GM23338 (cell line): ENCODE measurements at places on chromosomes 6 and 20.

DNA sequence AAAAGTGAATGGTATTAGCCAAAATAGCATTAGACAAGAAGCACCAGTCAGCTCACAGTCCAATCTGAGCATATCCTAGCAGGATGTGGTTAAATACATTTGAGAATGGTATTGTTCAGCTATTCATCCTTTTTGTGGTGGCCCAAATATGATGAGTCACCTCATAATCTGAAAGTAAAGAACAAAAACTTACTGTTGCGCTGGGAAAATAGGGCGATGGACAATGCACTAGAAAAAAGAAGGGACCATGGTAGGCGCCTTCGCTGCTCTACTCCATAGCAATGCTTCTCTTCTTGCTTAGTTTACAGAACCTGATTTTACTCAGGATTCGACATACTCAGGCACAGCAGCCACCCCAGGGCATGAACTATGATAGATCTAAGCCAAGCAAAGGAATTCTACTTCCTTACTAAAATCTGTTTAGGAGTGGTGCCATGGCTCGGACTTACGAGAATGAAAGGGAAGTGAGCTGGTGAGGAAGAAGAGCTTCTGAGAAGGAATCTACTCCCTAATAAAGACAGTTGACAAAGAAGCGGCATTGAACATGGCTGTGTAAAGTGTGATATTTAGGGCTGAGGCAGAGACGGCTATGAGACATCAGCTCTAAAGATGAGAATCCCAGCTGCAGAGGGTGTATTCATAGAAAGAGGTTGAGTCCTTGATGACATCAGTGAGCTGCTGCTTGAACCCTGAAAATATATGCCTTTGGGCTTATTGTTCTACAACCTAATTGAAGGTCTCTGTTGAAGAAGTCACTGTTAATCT is 16.6 kb upstream of the FBXO9 start:
- no peak for DNase-seq

DNA sequence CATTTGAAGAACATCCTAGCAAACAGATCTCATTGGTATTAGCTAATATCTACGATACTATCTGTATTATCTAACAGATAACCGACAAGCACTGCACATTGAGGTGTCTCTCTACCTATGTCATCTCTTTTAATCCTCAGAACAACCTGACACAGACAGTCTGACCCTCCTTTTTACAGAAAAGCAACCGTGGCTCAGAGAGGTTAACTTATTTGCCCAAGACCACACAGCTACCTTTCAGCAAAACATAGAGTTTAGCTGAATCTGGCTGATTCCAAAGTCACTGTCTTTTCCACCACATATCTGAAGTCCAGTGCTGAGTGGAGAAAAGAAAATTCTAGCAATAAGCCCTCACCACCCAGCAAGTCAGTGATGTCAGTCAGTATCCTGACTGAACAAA is 358.7 kb upstream of the JARID2 start:
- no peak for DNase-seq

- DNase-seq: no peak
These were observed 189.3 kb downstream of the PREX1 start for GRCh38 chr20:48638546-48638945.

DNA sequence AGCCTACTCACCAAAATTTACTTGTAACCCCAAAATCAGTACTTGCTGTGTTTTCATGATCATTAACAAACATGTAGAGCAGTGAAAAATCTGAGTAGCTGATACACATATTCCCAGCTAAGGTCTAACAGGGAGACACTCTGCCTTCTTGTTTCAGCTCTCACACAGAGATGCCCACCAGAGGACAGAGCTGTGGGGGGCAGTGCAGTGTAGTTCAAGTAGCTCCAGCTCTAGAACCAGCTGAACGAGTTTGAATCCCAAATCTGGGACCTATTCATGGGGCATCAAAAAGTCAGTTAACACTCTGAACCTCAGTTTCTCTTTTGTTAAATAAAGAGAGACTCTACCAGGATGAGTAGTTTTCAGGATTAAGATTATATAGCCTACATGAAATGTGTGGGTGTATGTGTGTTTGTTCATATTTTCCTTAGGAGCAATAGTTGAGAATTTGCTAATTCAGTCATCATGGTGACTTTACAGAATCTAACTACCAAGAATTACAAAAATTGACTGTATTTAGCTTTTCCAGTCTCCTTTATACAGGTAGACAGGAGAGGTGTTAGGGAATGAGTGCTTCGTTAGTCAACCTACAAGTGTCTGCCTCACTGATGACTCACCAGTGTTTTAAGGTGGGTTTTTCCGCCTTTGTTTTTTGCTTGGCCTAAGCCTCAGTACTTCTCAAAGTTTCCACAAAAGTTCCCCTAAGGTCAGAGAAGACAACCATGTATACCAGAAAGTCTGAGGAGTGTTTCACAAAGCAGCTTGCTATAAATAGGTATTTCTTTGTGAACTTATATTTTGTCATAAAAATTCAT is 164.0 kb upstream of the RUNX2 start:
- no peak for DNase-seq

- peak; percentile 54 for DNase-seq
These were observed 31.9 kb downstream of the NSFL1C start for GRCh38 chr20:1434571-1435336.

DNA sequence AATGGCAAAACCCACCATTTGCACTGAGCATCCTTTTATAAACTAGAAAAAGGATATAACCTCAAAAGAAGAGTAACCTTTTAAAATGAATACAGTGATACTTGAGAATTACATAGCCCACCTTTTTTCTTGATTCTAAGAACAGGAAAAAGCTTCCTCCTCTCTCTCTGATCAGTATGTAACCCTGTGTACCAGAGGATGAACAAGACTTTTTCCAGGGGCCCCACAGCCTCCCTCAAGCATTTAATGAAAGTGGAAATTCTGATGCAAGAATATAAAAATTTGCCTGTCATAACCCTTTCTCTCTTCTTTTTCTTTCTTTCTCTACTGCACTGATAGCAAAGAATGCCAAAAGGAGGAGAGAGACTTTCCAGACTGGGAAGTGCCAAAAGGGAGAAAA is 64.2 kb upstream of the BTN3A2 start:
- no peak for DNase-seq

DNA sequence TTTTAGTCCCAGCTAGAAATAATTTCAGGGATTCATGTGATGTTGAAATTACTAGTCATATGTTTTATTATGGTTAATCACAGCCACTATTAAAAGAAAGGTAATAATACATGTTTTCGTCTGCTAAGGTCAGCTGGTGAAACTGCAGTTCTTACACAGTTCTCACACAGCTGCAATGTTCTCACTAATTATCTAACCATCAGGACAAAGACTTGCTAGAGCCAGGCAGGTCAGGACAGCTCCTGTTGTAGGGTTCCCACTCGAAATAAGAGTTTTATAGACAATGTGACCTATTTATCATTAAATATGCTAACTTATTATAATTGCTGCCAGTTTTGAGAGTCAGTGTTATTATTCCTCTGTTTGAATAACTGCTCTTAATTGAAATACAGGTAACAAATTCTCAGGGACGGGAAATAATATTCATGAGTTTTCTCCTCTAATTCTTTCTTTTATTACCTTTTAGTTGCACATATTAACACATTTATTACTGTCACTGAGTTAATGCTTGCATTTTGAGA is 97.9 kb downstream of the GJA1 start:
- no peak for DNase-seq

- no peak for DNase-seq
These were observed 84.2 kb upstream of the BHLHE23 start for GRCh38 chr20:63090682-63091571.

GRCh38 chr6:142842418-142843261 is 102.3 kb downstream of the HIVEP2 start:
- no peak for DNase-seq

GRCh38 chr6:31485055-31485454 is 12.9 kb upstream of the MICB start:
- no peak for DNase-seq

- DNase-seq: no peak
These were observed 25.2 kb downstream of the PHF3 start for GRCh38 chr6:63660757-63661156.

- peak; percentile 85 for DNase-seq
These were observed 65.7 kb upstream of the TOP1 start for GRCh38 chr20:40962733-40963504.

DNA sequence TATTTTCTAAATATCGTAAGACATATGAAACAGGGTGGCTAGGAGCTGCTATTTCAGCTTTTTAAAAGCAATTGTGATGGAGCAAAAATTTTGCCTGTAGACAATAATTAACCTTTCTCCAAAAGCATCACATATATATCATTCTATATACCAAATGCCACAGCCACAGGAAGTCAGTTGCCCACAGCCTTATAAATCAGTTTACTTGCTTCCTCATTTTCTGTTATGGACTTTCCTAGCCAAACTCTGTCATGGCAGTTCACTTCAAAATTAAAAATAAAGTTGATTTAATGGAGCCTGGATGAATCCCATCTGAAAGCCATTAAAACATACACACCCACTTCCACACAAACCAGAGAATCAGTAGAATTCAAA is 93.4 kb upstream of the NHSL1 start:
- DNase-seq: no peak

DNA sequence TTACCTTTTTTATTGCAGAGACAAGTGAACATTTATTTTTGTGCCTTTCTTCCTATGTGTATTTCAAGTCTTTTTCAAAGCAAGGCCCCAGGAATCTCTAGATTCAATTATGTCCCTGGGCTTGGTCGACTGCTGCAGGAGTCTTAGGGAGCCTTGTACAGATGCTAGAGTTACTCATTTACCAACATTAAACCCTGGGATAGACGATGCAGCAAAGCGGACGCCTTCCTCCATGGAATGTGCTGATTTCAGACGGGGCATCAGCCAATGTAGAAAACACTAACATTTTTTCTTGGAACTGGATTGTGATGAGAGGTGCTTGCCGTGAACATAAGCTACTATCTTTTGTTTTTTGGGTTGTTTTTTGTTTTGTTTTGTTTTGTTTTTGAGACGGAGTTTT is 55.9 kb downstream of the CD164 start:
- no peak for DNase-seq

- DNase-seq: no peak
These were observed 504.9 kb upstream of the MARCKS start for GRCh38 chr6:113352029-113352801.

- peak; percentile 29 for DNase-seq
These were observed at the start of gene MPIG6B for GRCh38 chr6:31723245-31723979. MPIG6B (plus strand) TSS chr6:31723373; CDS start chr6:31723384, 11 bp downstream.

DNA sequence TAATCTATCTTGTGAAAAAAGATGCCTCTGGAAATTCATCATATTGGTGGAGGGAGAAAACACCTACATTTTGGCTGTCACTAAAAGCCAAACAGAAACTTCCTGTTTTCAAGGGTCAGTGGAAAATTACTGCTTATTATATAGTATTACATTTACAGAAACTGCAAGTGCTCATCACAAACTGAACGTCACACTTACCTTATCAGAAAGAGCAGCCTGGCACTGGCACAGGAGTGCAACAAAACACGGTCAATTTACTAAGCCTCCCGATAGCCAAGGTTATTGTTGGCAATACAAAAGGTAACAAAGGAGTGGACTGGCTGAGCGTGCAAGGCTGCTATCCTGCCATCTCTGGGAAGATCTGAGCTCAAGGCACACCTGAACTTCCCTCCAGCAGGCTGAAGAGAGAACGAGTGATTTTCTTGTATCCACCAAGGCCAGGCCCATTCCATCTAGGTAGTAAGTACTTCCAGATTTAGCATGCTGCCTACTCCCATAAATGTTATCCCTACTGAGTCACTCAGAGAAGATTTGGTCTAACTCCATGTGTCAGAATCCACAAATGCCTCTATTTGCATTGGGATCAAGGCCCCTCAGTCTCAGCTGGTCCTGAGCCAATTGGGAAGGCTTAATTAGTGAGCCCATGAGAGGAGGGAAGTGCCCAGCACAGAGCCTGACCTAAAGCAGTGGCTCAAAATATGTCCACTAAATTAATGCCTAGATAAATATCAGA is 399.8 kb downstream of the BTBD9 start:
- no peak for DNase-seq

DNA sequence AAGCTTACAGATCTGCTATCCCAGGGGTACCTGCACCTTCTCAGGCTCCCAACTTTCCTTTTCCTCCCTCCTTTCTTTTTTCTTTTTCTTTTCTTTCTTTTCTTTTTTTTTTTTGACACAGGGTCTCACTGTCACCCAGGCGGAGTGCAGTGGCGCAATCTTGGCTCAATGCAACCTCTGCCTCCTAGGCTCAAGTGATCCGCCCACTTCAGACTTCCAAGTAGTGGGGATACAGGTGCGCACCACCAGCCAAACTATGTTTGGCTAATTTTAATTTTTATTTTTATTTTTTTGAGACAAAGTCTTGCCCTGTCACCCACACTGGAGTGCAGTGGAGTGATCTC is 36.0 kb downstream of the PIM1 start:
- DNase-seq: no peak

DNA sequence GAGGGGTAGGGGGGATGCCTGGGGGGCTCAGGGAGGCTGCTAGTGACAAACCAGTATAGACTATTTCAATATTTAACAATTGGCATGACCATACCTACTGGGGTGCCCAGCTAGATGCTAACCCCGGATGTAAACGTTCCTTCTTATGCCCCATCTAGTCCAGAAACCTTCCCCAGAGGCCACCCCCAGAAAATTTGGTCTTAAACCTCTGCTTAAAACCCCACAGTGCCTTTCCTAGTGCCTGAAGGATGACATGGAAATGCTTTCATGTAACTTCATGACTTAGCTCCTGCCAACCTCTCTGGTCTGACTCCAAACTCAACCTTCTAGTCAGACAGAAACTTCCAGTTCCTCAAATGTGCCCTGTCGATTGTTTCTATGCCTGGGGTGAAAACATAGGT is 52.0 kb downstream of the JPH2 start:
- no peak for DNase-seq

DNA sequence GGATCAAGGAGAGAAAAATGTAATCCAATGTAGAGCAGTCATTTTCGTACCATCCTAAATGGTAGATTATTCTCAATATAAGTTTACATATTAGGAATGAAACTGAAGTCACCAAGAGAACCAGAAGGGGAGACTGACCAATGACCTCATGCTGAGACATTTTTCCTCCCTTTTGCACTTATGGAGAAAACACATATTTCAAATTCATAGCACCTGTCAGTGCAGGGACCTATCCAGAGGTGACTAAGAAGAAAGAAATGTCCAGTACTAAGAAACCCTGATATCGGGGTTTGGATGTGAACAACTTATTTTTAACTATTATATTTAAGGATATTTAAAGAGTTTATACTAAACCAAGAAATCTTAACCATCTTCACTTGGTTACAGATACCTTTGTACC is 16.6 kb upstream of the LYRM2 start:
- no peak for DNase-seq

GRCh38 chr20:48673507-48673906 is 154.3 kb downstream of the PREX1 start:
- no peak for DNase-seq
